CD4-positive, alpha-beta T cell treated with Interleukin-12 subunit alpha and Interleukin-12 subunit beta, for 1 hour (primary cell): ENCODE measurements at places on chromosomes 11 and 22.

GRCh38 chr11:1168721-1169161, 11.0 kb downstream of the MUC5AC start:
- no peak for DNase-seq

- DNase-seq = no peak
These were observed 31.1 kb downstream of the UQCR10 start for GRCh38 chr22:29798318-29798717.

GRCh38 chr22:50218153-50218995, 17.6 kb downstream of the SELENOO start:
- DNase-seq = no peak

DNA sequence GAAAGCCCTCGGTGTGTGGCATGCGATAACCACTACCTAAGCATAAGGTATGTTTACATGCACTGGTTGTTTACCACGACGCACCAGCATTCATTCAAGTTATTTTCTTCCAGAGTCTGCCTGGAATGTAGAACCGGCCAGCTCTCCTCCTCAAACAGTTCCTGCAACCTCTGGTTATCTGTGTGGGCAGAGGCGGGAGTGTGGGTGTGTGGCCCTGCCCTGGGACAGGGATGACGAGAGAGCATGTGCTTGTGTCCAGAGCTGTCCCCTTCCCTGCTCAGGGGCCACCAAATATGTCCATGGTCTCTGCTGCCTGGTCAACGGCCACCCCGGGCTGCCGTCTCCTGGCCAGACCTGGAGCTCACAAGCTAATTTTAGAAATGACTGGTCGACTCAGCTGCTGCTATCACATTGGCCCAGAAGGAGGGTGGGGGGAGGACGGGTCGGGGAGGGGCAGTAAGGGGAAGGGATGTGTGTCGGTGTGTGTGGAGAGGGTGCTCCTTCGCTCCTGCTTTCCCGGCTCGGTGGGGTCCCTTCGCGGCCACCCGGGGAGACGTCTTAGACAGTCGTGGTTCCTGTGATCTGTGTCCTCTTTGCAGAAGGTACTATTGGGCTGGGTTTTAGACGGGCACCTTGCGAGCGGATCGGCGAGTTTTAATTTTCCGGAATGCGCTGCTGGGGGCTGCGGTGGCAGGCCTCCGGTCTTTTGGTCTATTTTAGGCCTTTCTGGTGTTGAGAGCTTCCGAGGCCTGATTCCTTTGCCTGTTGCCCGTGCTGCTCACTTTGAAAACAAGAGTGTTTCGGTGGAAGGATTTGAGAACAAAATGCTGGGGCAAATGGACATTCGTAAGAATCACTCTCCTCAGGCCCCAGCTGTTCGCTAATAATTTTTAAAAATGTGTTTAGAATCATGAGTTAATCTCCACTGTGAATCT, at the start of gene MYO18B:
Gene MYO18B, plus strand, starts transcription at position 497 of the 935 bp plus-strand sequence. CDS start 18,905 bp downstream, outside the sequence.
- no peak for DNase-seq
